ENCODE measurements at places on chromosomes 5 and 9. TPM values are rescaled to one million over a fixed set of nuclear protein-coding genes. Genes with fewer than 3 reads are reported as not detected.
A peak's percentile ranks its signal among the peaks of the same experiment; 100 is the strongest.

Gene HAPLN1
- total RNA-seq: not detected

DNA sequence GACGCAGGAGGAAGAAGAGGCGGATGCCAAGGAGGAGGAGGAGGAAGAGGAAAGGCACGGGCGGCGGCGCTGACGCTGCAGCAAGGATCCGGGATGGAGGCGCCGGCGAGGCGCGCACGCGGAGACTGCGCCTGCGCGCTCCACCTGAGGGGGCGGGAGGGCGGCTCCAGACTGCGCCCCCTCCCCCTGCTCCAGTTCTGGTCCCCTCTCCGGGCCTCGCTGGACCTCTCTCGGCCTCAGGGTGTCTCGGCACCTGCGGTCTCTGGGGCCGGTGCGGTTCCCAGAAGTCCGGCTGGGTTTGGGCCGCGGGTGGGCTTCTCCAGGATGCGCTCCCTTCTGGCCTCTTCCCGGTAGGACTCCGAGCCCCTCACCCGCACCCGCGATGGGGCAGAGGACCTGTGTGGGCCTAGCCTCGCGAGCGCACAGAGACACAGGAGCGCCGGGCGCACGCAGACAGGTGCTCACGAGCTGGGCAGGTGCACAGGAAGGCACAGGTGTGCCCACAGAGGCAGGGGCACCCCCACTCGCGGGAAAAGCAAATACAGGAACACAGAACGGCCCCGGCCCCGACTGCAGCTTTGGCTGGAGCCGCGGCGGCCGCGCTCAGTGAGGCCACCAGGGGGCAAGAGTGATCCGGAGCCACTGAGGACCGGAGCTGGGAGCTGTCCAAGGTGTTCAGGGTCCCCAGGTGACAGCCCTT, at the start of gene NPDC1:
TSS of gene NPDC1 (minus strand) at position 90 of the 700 bp plus-strand sequence. CDS start 188 bp downstream, outside the sequence.
- H3K27ac ChIP-seq: peak within 1 kb of the TSS; percentile 54
- peaks cover 19% of the 10 kb centered on the region for H3K4me1 ChIP-seq
- H3K27me3 ChIP-seq: peaks cover 32% of the 10 kb centered on the region
- H3K36me3 ChIP-seq: no peaks in the 10 kb centered on the region

DNA sequence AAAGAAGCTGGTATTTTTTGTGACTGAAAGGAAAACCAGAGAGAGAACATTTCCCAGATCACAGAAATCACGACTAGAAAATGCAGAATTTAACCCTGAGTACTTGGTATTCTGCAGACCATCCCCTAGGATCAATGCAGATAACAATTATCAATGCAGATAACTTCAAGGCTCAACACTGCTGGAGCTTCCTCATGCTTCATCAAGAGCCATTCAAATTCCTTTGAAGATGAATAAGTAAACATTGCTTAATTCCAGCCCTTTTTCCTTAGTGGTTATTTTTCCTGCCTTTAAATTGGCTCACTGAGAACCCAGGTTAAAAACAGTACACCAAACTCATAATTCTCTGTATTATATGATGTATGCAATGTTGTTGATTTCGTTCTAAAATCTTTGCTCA, 370.1 kb upstream of the TLE4 start:
- no peaks in the 10 kb centered on the region for H3K36me3 ChIP-seq
- DNase-seq: no peak
- peaks cover 2% of the 10 kb centered on the region for H3K27me3 ChIP-seq
- no peaks in the 10 kb centered on the region for H3K4me1 ChIP-seq
- H3K4me3 ChIP-seq: no peak overlapping the region

DNA sequence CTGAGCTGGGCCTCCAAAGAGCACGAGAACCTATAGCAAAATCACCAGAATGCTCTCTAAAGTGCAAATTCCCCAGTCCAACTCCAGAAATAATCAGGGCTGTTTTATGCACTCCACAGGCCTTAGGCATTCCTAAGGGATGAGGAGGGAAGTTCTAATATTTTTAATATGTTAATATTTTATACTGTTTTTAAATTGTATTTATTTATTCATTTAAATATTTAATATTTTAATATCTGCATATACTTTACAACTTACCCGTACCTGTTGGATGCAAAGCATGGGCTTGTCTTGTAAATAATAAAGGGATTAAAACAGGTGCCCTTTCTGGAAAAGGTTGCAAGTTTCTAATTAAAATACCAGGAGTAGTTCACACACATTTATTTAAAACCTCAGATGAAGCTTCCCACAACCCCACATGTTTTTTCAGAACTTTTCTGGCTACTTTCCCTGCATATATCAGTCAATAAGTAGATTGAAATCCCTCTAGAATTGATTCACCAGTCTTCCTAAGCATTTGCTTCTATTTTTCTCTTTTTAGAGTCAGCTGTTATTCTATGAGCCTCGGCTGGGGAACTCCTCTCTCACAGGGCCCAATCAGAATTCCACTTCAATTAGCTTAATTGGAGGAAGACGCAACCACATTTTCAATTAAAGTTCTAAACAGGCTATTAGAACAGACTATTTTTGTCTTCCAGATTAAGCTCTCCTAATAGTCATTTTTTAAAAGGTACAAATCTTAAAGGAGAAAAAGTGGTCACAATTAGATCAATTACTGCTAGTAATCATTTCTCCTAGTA, 140.8 kb downstream of the CDH6 start:
- no peaks in the 10 kb centered on the region for H3K4me1 ChIP-seq
- no peaks in the 10 kb centered on the region for H3K27me3 ChIP-seq
- H3K36me3 ChIP-seq: no peaks in the 10 kb centered on the region
- no peak overlapping the region for H3K4me3 ChIP-seq
- no peak for DNase-seq

- no peaks in the 10 kb centered on the region for H3K36me3 ChIP-seq
- DNase-seq: no peak
- no peaks in the 10 kb centered on the region for H3K4me1 ChIP-seq
- H3K27ac ChIP-seq: no peak overlapping the region
- H3K27me3 ChIP-seq: peaks cover 3% of the 10 kb centered on the region
Measured at GRCh38 chr5:112063856-112064255, 306.9 kb upstream of the NREP start.

DNA sequence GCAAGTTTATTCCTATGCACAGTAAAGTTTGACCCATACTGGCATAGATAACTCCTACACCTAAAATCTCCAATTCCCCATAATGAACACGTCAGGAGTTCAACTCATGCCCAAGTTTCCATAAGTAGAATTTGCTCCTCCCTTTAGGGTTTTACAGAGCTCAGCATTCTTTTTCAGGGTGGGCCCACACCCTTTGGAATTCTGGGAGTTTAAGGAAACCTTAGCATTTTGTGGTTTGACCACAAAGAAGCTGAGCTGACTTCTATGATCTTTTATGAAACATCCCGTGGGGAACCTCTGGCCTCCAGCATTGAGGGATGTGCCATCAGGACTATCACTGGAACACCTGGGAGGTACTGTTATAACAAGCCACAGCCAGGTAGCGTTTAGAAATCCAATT, 220.6 kb upstream of the MAP3K1 start:
- H3K27me3 ChIP-seq: peaks cover 2% of the 10 kb centered on the region
- no peak overlapping the region for H3K4me3 ChIP-seq
- no peak overlapping the region for H3K27ac ChIP-seq
- H3K4me1 ChIP-seq: peaks cover 22% of the 10 kb centered on the region
- no peak for DNase-seq
- no peaks in the 10 kb centered on the region for H3K36me3 ChIP-seq

All from activated CD4-positive, alpha-beta T cell treated with anti-CD3 and anti-CD28 coated beads, Interleukin-2, amount 10 ng/mL, durations not matched to agents 7 days and 5 days (primary cell).